HS-5 (cell line): ENCODE measurements at places on chromosomes 1 and 21.

DNA sequence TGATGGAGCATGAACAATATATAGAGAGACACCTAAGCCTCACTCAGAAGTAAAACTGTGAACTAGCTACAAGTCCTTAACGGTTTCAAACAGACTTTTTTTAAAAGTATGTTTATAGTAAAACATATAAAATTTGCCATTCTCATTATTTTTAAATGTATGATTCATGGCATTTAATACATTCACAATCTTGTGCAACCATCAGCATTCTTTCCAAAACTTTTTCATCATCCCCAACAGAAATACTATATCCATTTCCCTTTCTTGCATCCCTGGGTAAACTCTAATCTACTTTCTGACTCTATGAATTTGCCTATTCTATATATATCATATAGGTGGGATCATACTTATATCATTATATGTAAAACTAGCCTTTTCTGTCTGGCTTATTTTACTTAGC lies 25.5 kb downstream of the EVI5 start:
- no peak for DNase-seq

DNA sequence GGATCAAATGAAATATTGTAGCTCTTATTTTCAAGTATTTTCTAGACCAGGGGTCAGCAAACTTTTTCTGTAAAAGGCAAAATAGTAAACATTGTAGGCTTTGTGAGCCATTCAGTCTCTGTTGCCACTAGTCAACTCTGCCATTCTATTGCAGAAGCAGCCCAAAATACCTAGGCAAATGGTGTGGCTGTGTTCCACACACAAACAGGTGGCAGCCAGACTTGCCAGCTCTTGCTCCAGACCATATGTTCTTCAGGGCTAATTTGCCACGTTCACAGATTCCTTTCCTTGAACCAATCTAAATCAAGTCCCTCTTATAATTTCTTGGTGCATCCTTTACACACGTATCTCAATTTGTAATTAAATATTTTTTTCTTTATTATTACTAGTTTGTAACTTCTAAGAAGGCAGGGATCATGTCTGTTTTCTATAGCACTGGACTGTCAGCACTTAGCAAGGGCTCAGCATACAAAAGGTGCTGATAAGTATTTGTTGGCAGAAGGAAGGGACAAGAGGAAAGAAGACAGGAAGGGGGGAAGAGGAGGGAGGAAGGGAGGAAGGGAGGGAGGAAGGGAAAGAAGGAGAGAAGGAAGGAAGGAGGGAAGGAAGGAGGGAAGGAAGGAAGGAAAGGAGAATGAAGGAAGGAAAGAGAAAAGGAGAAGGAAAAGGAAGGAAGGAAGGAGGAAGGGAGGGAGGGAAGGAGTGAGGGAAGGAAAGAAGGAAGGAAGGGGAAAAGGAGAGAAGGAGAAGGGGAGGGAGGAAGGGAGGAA lies 106.5 kb upstream of the EDEM3 start:
- no peak for DNase-seq

DNA sequence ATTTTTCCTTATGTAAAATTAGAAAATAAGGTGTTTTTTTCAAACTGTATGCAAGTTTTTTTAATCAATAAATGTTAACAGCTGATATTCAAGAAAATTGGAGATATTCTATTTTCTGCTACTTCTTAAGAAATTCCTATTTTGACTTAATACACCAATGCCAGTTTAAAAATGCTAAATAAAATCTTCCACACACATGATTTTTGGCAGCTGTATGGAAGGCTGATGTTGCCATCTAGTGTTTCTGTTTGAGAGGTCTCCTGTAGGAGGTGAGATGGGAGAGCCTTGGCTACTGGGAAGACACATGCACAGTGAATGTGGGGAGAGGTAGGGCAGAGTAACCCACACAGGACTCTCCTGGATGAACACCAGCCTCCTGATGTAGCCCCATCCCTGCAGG lies 29.2 kb upstream of the OR2B11 start:
- no peak for DNase-seq

GRCh38 chr1:34777519-34778321 lies 3.3 kb upstream of the GJB3 start:
- DNase-seq: no peak

DNA sequence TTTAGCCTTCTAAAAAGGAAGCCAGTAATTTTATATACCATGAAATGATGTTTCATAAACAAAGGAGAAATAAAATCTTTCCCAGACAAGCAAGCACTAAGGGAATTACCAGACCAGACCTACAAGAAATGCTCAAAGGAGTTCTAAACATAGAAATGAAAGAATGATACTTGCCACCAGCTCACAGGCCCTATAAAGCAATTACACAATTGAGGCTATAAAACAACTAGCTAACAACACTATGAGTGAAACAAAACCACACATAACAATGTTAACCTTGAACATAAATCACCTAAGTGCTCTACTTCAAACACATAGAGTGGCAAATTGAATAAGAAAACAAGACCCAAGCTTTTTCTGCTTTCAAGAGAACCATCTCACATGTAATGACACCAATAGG lies 123.8 kb downstream of the BARHL2 start:
- no peak for DNase-seq

- no peak for DNase-seq
Measured at GRCh38 chr1:184903111-184903692, 71.1 kb downstream of the NIBAN1 start.

GRCh38 chr1:115114308-115114707 lies 25.0 kb upstream of the TSPAN2 start:
- DNase-seq: no peak

DNA sequence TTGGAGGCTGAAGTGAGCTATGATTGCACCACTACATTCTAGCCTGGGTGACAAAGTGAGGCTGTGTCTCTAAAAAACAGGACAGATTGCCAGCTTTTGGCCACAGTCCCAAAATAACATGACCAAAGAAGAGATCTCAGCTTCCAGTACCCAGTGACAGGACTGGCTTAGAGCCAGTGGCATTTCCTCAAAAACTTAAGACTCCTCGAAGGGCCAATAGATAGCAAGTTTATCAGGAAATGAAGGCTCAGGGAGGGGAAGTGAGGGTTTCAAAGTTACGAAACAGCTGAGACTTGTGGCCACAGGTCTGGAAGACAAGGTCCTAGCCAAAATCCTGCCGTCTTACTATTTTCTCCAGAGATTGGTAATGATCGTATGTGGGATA lies 6.3 kb upstream of the TMEM39B start:
- DNase-seq: peak; percentile 72

GRCh38 chr1:33841494-33841893 lies 22.4 kb upstream of the HMGB4 start:
- DNase-seq: no peak

DNA sequence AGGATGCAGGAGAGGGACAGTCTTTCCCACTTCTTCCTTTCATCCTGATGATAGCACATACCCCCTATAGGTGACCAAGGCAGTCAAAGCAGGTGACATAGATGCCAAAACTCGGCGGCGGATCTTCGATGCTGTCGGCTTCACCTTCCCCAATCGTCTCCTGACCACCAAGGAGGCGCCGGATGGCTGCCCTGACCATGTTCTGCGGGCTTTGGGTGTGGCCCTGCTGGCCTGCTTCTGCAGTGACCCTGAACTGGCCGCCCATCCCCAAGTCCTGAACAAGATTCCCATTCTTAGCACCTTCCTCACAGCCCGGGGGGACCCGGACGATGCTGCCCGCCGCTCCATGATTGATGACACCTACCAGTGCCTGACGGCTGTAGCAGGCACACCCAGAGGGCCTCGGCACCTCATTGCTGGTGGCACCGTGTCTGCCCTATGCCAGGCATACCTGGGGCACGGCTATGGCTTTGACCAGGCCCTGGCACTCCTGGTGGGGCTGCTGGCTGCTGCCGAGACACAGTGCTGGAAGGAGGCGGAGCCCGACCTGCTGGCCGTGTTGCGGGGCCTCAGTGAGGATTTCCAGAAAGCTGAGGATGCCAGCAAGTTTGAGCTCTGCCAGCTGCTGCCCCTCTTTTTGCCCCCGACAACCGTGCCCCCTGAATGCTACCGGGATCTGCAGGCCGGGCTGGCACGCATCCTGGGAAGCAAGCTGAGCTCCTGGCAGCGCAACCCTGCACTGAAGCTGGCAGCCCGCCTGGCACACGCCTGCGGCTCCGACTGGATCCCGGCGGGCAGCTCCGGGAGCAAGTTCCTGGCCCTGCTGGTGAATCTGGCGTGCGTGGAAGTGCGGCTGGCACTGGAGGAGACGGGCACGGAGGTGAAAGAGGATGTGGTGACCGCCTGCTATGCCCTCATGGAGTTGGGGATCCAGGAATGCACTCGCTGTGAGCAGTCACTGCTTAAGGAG lies 2.9 kb downstream of the NCDN start:
- no peak for DNase-seq

GRCh38 chr21:46634427-46634826 lies 1.0 kb upstream of the PRMT2 start:
- DNase-seq: no peak

GRCh38 chr1:102498929-102499328 lies 502.2 kb upstream of the OLFM3 start:
- peak; percentile 15 for DNase-seq

- no peak for DNase-seq
Measured at GRCh38 chr1:42302034-42302433, 33.0 kb downstream of the FOXJ3 start.

DNA sequence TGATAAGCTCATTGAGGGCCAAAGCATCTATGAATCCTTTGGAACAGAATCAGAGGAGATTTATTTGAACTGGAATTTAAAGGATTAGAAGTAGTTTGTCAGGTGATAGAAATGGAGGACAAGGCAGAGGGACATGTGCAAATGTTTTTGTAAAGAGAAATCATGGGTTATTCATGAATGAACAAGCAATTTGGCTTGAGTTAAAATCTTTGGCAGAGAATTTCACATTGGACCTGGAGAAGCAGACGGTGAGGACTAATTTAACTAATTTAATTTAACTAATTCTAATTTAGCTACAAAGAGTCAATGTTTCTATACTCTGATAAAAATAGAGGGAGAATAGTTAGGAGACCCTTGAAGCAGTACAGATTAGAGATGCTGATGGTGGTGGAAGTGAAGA lies 36.3 kb downstream of the SNX7 start:
- DNase-seq: no peak

- DNase-seq: no peak
Measured at GRCh38 chr1:178581351-178582303, 68.7 kb downstream of the TEX35 start.

DNA sequence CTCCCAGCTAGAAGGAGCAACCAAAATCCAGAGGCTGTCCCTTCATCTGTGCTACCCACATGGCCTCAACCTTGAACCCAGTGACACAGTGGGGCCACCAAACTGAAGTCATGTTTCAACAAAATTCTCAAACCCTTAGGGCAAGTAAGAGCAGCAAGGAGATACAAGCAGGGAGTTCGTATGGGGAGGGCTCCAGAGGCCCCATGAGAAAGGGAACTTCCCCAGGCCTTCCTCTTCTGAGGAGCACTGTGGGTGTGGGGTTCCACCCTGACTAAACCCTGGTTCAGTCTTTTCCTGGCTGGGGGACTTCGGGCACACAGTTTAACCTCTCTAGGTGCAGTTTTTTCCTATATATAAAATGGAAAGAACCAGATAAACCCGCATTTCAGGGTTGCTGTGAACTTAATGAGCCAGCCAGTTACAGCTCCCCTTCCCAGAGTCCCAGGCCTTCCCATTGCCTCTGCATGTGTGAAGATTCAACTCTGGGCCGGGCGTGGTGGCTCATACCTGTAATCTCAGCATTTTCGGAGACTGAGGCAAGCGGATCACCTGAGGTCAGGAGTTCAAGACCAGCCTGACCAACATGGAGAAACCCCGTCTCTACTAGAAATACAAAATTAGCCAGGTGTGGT lies 8.0 kb upstream of the THEMIS2 start:
- DNase-seq: no peak
